ENCODE measurements at places on chromosomes 11 and 22.

GRCh38 chr11:93525601-93526345, 17.4 kb downstream of the SMCO4 start:
- no peaks in the 10 kb centered on the region for H3K27me3 ChIP-seq
- H3K4me3 ChIP-seq, result no peak overlapping the region
- no peaks in the 10 kb centered on the region for H3K36me3 ChIP-seq
- peaks cover 10% of the 10 kb centered on the region for H3K4me1 ChIP-seq

DNA sequence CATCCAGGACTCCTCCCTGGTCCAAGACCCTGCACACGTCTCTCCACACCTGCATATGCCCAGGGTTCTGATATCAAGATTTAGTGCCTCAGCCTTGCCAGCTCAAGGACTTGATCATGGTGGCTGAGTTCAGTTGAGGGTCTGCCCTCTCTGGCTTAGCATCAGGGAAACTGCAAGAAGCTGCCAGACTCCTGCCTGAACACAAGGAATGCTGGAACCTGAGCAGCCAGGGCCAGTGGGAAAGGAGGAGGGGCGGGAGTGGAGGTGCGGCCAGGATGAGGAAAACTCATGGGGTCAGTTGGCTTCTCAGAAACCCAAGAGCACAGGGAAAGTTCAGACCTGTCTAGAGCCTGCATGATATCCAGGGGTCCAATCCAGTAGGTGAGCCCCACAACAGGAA, 546.1 kb downstream of the BUD13 start:
- no peaks in the 10 kb centered on the region for H3K36me3 ChIP-seq
- H3K27me3 ChIP-seq, result no peaks in the 10 kb centered on the region
- no peak for DNase-seq
- H3K27ac ChIP-seq, result no peak overlapping the region

DNA sequence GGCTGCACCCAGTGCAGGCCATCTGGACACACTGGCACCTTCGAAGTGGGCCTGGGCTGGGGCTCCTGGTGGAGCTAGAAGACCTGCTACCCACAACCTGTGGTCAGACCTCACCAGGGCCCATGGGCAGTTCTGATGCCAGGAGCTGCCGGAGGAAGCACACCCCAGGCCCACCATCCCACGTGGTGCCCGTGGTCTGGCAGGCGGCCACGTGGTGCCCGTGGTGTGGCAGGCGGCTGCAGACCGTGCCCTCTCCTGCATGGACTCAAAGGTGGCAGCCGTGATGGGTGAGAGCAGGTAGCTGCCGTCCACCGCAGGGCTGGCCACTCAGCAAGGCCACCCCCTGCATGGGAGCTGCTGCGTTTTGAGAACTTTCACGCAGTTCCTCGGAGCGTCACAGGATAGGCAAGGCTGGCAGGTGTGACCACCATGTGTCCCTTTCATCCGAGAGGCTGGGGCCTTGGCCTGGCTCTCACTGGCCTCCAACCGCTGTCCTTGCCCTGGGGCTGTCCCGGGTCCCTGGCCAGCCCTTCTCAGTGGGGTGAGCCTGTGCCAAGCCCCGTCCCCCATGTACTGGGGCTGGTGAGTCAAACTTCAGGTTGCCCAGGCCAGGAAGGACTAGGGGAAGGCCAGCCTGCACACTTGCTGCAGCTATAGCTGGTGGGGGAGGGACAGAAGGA, 3.9 kb upstream of the IL17REL start:
- no peak for DNase-seq
- no peaks in the 10 kb centered on the region for H3K36me3 ChIP-seq
- H3K4me1 ChIP-seq, result peaks cover 11% of the 10 kb centered on the region
- peaks cover 51% of the 10 kb centered on the region for H3K27me3 ChIP-seq

GRCh38 chr11:90407350-90407749, 184.5 kb upstream of the CHORDC1 start:
- DNase-seq, result no peak
- no peak overlapping the region for H3K4me3 ChIP-seq
- no peaks in the 10 kb centered on the region for H3K36me3 ChIP-seq
- no peak overlapping the region for H3K27ac ChIP-seq
- no peaks in the 10 kb centered on the region for H3K27me3 ChIP-seq
- no peaks in the 10 kb centered on the region for H3K4me1 ChIP-seq

DNA sequence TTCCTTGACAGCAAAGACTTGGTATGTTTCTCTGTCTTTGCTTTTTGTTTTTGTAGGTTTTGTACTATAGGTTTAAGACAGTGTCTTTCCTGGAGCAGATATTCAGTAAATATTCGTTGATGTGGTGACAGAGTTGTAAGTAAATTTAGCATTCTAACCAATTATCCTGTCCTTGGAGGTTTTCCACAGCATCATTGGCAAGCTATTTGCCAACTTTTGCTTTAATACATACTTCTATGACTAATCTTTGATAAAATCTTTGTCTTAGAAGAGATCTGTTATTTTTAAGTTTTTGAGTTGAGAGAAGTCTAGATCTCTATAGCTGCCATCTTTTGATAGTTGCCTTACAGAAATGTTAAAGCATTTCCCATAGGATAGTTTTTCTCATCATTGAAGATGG, 3.8 kb downstream of the USP47 start:
- peaks cover 43% of the 10 kb centered on the region for H3K4me1 ChIP-seq
- H3K27me3 ChIP-seq, result no peaks in the 10 kb centered on the region
- no peaks in the 10 kb centered on the region for H3K36me3 ChIP-seq
- H3K27ac ChIP-seq, result peak overlapping the region; percentile 8
- no peak for DNase-seq
- H3K4me3 ChIP-seq, result no peak overlapping the region

DNA sequence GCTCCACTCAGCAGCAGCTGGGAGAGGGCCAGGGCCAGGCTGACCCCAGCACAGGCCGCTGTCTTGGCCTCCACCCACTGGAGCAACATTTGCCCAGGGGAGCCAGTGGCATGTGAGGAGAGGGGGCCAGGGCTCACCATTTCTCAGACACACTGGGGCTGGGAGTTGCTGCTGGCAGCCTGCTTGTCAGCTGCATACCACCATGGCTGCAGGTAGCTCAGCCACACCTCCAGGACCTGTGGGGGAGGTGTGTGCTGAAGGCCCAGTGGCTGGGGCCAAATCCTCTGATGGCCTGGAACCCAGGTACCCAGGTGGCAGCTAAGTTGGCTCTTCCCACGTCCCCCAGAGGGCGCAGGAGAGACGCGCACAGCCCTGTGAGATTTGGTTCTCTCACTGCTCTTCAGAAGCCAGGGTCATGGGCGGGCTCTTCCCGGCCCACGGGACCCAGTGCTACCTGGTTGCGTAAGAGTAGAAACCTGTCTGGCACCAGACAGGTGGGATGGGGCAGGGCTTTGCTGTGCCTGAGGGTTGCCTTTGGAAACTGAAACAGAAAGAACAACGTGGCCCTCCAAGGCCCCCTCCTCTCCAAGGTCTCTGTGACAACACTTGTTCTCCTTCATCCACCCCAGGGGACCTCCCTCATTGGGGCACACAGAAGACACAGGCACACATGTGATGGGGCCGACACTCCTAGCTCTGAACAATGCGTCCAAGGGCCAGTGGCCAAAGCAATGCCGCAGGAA, 98.8 kb downstream of the MED15 start:
- peaks cover 28% of the 10 kb centered on the region for H3K4me1 ChIP-seq
- H3K27ac ChIP-seq, result no peak overlapping the region
- no peaks in the 10 kb centered on the region for H3K27me3 ChIP-seq
- H3K36me3 ChIP-seq, result no peaks in the 10 kb centered on the region

DNA sequence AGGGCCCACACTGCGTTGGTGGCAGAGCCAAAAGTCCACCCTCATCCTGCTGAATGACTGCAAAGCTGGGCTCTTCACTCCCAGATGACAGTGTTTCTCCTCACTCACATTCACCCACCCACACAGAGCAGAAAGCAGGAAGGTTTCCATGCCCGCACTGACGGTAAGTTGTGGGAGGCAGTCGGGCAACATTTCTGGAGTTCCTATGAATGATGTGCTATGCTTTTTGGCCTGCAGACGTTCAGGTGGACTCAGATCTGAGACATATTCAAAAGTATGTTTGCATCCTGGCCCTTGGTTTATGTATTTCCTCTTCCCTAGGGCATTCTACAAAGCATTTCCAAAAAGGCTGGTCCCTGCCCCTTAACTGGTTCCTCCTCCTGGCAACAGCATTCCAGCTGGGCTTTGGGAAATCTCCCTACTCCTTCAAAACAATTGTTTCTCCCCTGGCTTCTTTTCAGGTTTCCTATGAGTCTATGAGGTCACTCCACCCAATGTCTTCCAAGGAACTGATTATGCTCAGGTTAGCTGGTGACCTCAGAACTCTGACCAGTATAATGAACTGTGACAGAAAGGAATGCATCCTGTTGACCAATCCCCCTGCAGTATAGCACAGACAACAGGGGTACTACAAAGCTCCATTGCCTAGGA, 36.4 kb downstream of the PACSIN2 start:
- H3K27me3 ChIP-seq, result no peaks in the 10 kb centered on the region
- H3K36me3 ChIP-seq, result no peaks in the 10 kb centered on the region
- H3K4me1 ChIP-seq, result peaks cover 19% of the 10 kb centered on the region
- no peak for DNase-seq

- no peaks in the 10 kb centered on the region for H3K4me1 ChIP-seq
- no peak overlapping the region for H3K4me3 ChIP-seq
- H3K27ac ChIP-seq, result no peak overlapping the region
- H3K36me3 ChIP-seq, result no peaks in the 10 kb centered on the region
- no peak for DNase-seq
These were observed 125.3 kb upstream of the TBCEL start for GRCh38 chr11:120898568-120898967.

DNA sequence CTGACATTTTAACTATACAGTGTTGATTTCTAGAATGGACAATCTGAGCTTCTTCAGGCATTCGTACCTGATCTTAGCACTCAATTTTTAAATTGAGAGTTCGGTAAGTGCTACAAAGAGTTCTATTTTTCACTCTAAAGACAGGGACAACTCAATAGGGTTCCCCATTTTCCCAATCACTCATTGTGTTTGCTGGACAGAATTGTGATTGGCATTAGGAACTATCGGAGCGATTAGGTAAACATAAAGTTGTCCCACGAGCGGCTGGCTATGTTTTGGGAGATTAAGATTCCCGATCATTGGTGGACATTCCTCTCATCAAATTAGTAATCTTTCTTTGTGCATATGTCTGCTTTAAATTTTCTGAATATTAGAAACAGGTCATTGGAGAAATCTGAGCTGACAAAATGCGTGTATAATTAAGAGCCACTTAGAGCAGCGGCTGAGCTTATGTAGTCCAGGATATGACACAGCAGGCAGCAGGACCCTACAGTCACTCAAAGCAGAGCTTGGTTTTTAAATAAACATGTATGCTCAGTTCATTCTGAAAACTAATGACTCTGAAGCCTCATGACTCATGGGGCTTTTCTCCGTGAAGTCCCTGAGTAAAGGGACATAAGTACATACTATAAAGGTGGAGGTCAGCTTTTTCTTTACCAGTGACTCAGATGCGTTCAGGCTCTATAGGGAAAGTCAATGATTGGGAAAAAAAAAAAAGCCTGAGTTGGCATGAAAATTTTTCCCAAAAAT, 109.4 kb downstream of the GRIA4 start:
- H3K4me3 ChIP-seq, result no peak overlapping the region
- no peak overlapping the region for H3K27ac ChIP-seq
- DNase-seq, result no peak
- no peaks in the 10 kb centered on the region for H3K4me1 ChIP-seq
- H3K36me3 ChIP-seq, result no peaks in the 10 kb centered on the region
- H3K27me3 ChIP-seq, result no peaks in the 10 kb centered on the region

- peaks cover 14% of the 10 kb centered on the region for H3K4me1 ChIP-seq
- H3K27ac ChIP-seq, result peak overlapping the region; percentile 55
- H3K36me3 ChIP-seq, result peaks cover 9% of the 10 kb centered on the region
- DNase-seq, result no peak
- no peak overlapping the region for H3K4me3 ChIP-seq
These were observed 24.6 kb downstream of the INCENP start for GRCh38 chr11:62148271-62148980.

DNA sequence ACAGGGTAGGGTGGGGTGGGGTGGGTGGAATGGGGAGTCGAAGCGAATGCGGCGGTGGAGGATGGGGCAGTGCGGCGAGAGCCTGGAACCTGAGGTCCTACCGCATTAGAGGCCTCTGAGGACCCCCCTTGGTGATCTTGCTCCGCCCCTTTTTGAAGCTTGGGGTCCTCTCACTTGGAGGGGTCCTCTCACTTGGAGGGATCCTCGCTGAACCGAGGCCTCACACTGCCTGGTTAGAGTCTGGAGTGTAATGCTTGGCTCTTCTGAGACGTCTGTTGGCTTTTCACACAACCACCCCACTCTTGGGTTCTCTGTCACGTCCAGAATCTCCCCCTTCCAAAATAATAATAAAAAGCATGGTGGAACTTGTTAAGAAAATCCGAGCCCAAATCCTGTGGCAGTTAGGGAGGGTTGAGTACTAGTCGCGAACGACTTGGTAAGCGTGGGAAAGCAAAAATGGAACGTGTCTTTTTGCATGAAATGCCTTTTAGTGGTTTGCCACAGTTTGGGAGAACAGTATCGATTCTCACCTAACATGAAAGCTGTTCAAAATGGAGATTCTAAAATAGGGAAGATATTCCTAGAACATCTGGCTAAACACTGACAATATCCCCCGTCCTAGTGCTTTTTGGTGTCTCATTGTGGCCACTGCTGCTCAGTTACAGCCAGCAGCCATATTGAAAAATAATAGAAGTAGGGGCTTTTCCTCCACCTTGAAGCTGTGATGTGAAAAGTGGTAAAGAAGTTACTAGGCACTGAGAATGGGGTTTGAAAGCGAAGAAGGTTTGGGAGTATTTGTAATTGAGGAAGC, 822 bp downstream of the RBX1 start:
- H3K36me3 ChIP-seq, result peaks cover 38% of the 10 kb centered on the region
- H3K27me3 ChIP-seq, result no peaks in the 10 kb centered on the region
- peak overlapping the region; percentile 89 for H3K4me3 ChIP-seq
- no peak for DNase-seq
- peaks cover 16% of the 10 kb centered on the region for H3K4me1 ChIP-seq

GRCh38 chr11:116525961-116526495, 246.8 kb downstream of the BUD13 start:
- H3K4me3 ChIP-seq, result no peak overlapping the region
- no peaks in the 10 kb centered on the region for H3K4me1 ChIP-seq
- H3K27me3 ChIP-seq, result no peaks in the 10 kb centered on the region
- DNase-seq, result no peak

All from esophagus squamous epithelium (tissue), 5 donors.